Renal cortical epithelial cell (primary cell): ENCODE measurements at places on chromosomes 2 and 18.

DNA sequence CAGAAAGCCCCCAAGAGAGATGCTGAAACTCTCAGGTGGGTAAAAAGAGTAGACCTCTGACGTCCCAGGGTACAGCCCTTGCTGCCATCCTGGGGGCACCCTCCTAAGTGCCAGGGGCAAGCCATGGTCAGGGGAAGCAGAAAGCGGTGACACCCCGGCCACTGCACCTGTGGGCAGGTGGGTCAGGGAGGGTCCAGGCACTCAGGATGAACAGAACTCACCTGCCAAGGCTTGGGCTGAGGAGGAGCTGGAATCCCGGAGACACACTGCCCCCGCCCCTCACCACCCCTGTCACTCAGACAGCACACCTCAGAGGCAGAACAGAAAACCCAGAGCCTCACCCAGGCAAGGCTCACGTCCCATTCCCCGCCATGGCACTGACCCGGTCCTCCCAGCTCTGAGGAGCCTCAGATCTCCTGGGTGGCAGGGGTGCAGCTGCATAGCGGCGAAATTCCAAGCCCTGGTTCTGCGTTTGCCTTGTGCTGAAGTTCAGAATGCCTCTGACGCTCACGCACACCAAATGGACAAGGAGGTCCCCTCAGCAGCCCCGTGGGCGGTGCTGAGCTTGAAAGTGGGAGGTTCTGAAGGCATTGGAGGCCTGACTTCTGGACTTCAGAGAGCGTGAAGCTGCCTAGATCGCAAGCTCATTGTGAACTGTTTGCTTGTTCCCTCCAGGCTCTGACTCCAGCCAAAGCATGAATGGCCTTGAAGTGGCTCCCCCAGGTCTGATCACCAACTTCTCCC lies 4.3 kb downstream of the GPR17 start:
- no peak for DNase-seq

- DNase-seq = peak; percentile 31
These were observed 7.1 kb downstream of the CABLES1 start for GRCh38 chr18:23142251-23142929.

DNA sequence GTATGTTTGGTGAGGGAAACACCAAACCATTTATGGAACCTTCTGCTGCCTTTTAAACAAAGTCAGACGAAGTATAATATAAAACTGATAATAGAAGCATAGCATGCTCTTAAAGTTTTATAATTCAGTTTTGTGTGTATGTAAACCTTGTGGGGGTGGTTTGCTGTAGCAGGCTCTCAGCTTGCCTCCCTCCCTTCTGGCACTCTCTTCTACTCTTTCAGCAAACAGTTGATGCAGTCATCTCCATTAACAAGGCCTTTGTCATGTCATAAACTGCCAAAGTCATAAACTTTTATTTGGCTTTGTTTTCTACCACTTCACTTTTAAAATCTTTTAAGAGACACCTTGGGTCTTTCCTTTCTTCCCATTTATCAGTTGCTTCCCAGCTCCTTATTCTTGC lies 448.2 kb upstream of the SETBP1 start:
- DNase-seq = no peak

DNA sequence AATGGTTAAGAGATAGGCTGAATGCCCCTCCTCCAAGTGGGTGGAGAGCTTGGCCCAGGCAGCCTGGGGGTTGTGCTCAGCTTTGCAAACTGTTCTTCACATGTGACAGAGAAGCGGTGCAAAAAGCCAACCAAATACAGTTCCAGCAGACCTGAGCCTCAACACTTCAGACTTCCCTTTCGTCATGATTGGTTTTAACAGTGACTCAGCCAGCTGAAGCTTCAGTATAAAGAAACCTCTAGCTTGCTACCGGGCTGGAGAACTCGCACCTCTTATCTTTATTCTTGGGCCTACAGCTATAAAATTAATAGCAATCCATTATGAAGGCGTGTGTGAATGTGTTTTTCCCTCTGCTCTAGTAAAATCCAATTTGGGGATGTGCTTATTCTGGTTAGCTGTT lies 20.0 kb downstream of the SETBP1 start:
- peak; percentile 81 for DNase-seq

DNA sequence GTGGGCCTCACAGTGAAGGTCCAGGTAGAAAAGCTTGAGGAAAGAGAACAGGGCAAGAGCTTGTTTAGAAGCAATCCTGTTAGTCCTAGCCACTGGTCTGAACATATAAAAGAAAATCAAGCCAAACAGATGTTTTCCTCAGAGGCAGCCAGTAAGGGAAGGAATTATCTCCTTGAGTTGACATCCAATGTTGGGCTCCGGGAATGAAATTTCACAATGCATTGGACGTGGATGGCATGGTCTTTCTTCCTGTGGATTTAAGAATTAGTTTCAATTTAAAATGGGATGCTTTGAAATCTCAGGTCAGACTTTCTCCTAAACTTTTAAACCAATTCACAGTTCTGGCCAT lies 92.1 kb downstream of the ACKR3 start:
- no peak for DNase-seq

GRCh38 chr2:3317871-3318590 lies 59.6 kb downstream of the EIPR1 start:
- no peak for DNase-seq

- peak; percentile 92 for DNase-seq
These were observed 106.8 kb downstream of the ALPK2 start for GRCh38 chr18:58522132-58522531.

DNA sequence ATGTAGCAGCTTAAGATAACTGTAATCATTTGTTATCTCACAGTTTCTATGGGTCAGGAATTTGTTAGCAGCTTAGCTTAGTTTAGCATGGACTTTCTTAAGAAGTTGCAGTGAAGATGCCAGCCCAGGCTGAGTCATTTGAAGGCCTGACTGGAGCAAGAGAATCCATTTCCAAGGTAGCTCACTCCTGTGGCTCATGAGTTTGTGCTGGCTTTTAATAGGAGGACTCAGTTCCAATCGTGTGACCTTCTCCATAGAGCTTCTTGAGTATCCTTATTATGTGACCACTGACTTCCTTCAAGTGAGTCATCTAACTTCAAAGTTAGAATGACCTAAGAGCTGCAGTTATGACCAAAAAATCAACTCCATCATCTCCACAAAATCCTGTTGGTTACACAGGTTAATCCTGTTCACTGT lies 1.4 kb downstream of the GPATCH11 start:
- DNase-seq = peak; percentile 64

DNA sequence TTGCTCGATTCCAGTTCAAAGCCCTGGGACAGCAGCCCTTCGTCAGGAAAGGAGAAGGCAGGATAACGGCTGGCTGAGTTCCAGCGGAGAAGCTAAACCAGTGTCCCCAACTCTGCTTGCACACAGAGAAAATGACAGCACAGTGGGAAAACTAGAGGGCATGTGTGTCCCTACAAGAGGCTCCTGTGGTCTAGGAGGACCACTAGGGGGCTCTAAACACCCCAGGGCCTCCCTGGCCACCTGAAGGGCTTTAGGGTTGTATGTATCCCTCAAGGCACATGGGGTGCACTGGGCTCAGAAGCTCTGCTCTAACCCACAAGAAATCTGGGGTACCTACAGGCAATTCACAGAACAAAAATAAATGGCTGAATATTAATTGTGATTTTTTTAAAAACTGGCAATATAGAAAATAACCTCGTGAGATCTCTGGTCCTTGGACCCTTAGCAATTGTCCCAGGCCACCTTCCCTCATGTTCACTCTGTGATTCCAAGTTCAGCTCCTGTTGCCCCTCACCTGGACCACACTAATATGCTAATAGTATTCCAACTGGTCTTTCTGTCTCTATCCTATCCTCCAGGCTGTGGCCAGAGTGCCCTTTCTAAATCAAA lies 17.5 kb downstream of the STAT1 start:
- peak; percentile 22 for DNase-seq

GRCh38 chr2:216219861-216220260 lies 110.7 kb downstream of the XRCC5 start:
- DNase-seq = no peak

GRCh38 chr2:4091869-4092268 lies 388.5 kb downstream of the DCDC2C start:
- DNase-seq = no peak

GRCh38 chr2:152542995-152543481 lies 174.2 kb downstream of the PRPF40A start:
- peak; percentile 98 for DNase-seq

DNA sequence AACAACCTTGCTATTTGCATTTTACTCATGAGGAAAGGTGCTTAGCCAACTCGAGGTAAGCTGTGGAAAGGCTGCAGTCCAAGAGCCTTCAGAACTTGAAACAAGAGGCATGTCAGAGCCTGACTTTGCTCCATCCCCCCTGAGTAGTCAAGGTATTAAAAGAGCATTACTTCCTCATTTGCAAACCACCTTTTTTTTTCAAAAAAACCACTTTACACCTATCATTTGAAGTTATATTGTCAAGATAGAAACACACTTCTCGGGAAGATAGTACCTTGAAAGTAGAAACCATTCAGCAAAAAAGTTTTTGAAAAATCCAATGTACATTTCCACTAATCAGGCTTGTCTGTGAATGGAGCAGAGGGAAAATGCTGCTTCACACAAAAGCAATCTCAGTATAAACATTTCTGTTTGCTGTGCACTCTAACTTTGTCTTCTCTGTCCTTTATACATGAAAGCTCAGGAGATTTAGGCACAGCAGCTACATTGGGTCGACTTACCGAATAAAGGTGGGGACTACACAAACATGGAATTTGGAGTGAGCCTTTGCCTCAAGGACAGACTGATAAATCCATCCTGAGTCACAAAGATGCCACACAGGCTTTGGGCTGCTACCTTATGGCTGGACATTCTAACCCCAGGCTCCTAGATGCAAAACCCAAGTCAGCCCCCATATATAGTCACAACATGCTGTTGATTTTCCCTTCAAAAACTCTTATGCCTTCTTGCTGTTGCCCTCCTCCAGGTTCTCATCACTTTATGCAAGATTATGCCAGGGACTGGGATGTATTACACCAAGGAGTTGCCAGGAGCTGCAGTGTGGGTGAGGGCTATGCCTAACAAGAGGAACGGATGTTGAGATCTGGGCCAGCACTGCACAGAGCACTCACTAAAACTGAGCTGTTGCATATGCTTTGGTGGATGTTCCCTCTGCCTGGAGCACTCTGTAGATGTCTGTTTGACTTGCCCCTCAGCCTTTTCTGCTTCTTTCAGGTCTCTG lies 41.4 kb upstream of the EML4 start:
- DNase-seq = no peak

GRCh38 chr2:46187112-46187618 lies 110.0 kb upstream of the EPAS1 start:
- DNase-seq = no peak

GRCh38 chr2:180314086-180314485 lies 307.0 kb upstream of the CWC22 start:
- no peak for DNase-seq
